ENCODE measurements at places on chromosomes 11 and 22.

DNA sequence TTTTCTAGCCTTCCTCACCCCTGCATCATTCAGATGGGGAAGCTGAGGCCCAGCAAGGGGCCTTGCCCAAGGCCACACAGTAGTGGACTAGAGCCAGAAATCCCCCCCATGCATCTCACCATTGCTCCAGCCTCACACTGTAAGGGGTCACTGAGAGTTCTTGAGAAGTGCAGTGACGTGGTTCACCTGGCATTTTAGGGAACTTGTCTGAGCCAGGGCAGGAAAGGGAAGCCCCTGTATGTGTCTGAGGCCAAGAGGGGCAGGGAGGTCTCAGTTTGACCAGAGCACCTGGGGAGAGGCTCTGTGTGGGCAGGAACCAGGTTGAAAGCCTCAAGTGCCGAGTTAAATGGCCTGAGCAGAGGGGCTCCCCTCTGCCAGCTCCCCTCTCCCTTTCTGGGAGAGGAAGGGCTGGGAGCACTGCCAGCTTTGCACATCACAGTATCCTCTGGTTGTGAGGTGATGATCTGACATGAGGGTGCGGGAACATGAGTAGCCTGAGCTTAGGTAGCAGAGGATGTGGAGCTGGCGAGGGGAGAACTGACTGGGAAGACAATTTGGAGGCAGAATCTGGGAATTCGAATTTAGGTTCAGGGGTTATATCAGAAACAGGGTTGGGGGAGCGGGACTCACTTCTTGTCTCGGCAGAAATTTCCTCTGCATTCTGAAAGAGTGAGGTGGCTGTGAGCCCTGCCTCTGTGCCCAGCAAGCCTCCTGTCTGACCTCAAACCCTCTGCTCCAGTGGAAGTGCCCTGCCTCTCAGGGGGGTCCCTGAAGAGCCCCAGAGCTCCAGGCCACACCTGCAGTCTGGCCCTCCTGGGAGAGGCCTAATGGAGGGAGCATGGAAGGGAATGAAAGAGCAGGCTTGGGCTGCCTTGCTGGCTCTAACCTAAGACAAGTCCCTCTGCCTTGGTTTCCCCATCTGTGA lies 14.6 kb downstream of the ARHGEF17 start:
- no peak for DNase-seq
- peaks cover 11% of the 10 kb centered on the region for H3K4me1 ChIP-seq

DNA sequence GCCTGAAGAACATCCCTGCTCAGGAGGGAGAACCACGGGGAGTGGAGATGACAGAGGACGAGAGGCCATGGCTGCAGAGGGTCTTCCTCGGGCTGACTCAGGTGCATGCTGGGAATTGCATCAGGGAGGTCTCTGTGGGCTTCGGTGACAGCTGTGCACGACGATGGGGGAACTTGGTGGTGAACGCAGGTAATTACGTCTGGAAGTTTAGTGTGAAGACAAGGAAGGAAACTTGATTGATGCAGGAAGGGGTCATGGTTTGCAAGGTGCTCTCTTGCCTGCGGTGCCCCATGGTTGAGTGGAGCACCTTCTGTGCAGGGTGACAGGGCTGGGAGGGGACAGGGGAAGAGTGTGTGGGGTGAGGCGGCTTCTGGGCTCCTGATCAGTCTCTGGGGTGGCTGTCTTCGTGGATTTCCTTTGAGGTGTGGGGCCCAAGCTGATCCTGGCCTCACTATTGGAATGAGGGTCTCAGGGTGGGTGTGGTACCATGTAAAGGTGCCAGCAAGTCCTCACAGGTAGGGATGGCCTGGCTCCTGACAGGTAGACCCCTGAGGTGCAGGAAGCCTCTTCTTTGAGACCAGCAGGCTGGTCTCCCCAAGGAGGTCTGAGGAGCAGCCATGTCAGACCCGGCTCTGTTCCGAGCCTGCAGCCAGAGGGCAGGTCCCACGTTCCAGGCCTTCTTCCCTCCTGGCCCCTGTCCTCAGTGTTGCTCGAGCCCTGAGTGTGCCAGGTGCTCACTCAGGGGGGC lies 1020.1 kb downstream of the TBC1D22A start:
- H3K4me3 ChIP-seq: no peak overlapping the region
- peaks cover 9% of the 10 kb centered on the region for H3K36me3 ChIP-seq
- no peak overlapping the region for H3K27ac ChIP-seq
- no peak for DNase-seq
- no peaks in the 10 kb centered on the region for H3K4me1 ChIP-seq

GRCh38 chr22:32905400-32905799 lies 103.9 kb downstream of the TIMP3 start:
- H3K27ac ChIP-seq: no peak overlapping the region
- no peaks in the 10 kb centered on the region for H3K36me3 ChIP-seq
- DNase-seq: no peak
- H3K4me3 ChIP-seq: no peak overlapping the region

DNA sequence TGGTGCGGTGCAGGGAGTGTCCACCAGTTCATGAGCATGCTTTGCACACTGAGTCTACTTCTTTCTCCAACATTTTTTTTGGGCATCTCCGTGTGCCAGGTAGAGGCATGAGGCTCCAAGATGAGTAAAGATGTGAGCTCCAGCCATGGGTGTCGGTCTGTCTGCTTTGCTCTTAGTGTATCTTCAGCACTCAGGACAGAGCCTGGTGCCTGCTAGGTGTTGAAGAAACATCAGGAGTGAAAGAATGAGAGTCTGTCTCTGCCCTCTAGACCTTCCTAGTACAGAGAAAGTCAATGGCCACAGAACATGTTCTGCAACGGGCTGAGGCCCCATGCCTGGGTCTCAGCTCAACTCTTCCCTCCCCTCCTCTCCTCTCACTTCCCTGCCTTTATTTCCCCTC lies 486.5 kb downstream of the TBC1D22A start:
- no peak for DNase-seq
- H3K27ac ChIP-seq: no peak overlapping the region
- peaks cover 4% of the 10 kb centered on the region for H3K36me3 ChIP-seq

DNA sequence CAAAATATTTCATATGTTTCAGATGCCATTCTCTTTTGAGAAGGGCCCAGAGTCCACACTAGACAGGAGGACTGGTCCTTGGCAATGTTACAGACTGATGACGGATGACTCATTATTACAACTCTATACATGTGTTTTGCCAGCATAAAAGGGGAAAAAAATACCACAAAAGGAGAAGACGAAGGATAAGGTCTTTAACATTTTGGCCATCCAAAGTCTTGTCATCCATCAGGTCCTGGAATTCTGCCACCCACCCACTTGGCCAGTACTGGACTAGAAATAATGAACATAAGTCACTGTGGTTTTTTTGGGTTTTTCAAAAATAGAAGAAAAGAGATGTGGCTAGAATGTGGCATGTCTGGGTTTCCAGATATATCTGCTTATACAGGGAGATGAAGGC lies 57.7 kb upstream of the BDNF start:
- no peaks in the 10 kb centered on the region for H3K4me1 ChIP-seq
- H3K36me3 ChIP-seq: no peaks in the 10 kb centered on the region
- H3K4me3 ChIP-seq: no peak overlapping the region
- no peaks in the 10 kb centered on the region for H3K27me3 ChIP-seq
- no peak overlapping the region for H3K27ac ChIP-seq

DNA sequence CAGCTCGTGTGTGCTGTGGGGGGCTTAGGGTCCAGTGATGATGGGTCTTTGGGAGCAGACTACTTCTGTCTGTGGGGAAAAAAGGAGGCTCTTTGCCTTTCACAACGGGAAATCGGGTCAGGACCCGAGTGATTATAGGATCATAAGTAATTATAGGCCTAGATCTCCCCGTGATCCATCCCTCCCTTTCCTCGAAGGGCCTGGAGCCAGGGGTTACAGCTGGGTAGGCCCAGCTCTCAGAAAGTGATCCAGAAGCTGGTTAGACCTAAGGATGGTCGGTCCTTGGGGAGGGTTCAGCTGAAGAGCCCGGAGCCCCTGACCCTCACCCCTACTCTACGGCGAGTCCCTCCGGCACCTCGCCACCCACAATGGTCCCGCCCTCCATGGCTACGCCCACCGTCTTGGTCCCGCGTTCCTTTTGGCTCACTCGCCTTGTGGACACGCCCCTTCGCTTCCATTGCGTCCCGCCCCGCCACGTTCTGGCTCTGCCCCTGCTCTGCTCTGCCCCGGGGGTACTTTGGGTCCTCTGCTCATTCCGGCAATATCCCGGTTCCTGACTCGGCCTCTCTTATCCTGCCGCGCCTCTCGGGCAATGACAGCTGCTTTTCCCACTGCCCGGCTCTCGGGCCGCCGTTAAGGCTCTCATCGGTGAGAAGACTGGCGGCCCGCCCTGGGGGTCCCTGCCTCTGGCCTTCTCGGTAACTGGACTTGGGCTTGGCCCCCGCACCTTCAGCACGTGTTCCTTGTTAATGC lies 5.0 kb downstream of the IGSF22 start:
- peak overlapping the region; percentile 88 for H3K27ac ChIP-seq
- H3K27me3 ChIP-seq: no peaks in the 10 kb centered on the region
- peaks cover 6% of the 10 kb centered on the region for H3K4me1 ChIP-seq
- peak; percentile 79 for DNase-seq

GRCh38 chr22:40855979-40856512 lies 393 bp downstream of the ST13 start:
- peak; percentile 41 for DNase-seq
- no peaks in the 10 kb centered on the region for H3K27me3 ChIP-seq
- H3K4me1 ChIP-seq: peaks cover 12% of the 10 kb centered on the region
- no peaks in the 10 kb centered on the region for H3K36me3 ChIP-seq

- H3K27me3 ChIP-seq: no peaks in the 10 kb centered on the region
- H3K36me3 ChIP-seq: peaks cover 12% of the 10 kb centered on the region
These were observed 45.1 kb downstream of the TSPAN18 start for GRCh38 chr11:44771841-44772240.

- H3K4me1 ChIP-seq: peaks cover 32% of the 10 kb centered on the region
- no peaks in the 10 kb centered on the region for H3K36me3 ChIP-seq
- no peaks in the 10 kb centered on the region for H3K27me3 ChIP-seq
- DNase-seq: no peak
- peak within 1 kb of the TSS; percentile 46 for H3K27ac ChIP-seq
- peak within 1 kb of the TSS; percentile 90 for H3K4me3 ChIP-seq
These were observed at the start of gene NPTXR for GRCh38 chr22:38843657-38844314. NPTXR (minus strand) TSS chr22:38844028.

DNA sequence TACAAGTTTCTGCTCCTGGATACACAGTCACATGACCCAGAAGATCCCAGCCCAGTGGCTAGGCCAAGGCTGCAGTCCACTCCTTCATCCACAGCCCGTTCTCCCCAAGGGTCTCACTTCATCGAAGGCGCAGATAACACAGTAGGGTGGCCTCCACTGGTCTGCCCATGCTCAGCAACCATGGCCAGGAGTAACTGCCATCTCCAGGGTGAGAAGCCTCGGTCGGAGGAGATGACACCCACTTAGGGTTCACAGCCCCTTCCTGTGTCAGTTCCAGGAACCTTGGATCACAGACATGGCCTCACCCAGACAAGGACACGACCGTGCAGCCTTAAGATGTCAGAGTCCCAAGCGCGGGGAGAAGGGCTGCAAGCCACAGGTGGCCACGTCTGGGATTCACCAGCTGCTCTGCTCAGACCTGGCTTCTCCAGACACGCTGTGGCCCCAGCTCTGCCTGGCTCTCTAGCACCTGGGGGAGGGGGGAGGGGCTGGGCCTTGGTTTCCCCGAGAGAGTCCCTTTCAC lies 2.6 kb downstream of the BET1L start:
- H3K36me3 ChIP-seq: no peaks in the 10 kb centered on the region
- H3K27me3 ChIP-seq: no peaks in the 10 kb centered on the region
- H3K4me3 ChIP-seq: no peak overlapping the region
- peak overlapping the region; percentile 28 for H3K27ac ChIP-seq
- peaks cover 63% of the 10 kb centered on the region for H3K4me1 ChIP-seq
- no peak for DNase-seq

DNA sequence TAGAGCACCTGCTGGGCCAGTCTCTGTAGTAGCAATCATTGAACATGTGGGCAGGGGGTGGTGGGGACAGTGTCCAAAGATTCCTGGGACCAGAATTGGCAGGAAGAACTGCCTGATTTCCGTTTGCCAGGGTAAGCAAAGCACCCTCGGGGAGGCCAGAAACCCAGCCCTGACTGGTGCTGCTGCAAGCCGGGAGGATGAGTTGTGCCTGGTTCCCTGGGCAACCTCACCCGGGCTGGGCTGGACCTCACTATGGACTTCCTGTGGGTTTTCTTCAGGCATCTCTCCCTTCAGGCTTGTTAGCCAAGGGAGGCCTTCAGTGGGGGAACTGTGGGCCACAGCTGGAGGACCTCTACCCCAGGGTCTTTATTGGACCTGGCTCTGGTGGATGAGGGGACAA lies 8.0 kb upstream of the POU2F3 start:
- no peak overlapping the region for H3K4me3 ChIP-seq
- peaks cover 7% of the 10 kb centered on the region for H3K27me3 ChIP-seq
- H3K36me3 ChIP-seq: no peaks in the 10 kb centered on the region
- no peaks in the 10 kb centered on the region for H3K4me1 ChIP-seq

GRCh38 chr11:66957971-66958231 lies 282 bp downstream of the PC start:
- peak overlapping the region; percentile 92 for H3K27ac ChIP-seq
- H3K27me3 ChIP-seq: no peaks in the 10 kb centered on the region
- no peak for DNase-seq
- peaks cover 21% of the 10 kb centered on the region for H3K4me1 ChIP-seq

- no peak overlapping the region for H3K27ac ChIP-seq
- H3K4me3 ChIP-seq: no peak overlapping the region
- H3K36me3 ChIP-seq: no peaks in the 10 kb centered on the region
These were observed 351.9 kb downstream of the DDX10 start for GRCh38 chr11:109016724-109017123.

DNA sequence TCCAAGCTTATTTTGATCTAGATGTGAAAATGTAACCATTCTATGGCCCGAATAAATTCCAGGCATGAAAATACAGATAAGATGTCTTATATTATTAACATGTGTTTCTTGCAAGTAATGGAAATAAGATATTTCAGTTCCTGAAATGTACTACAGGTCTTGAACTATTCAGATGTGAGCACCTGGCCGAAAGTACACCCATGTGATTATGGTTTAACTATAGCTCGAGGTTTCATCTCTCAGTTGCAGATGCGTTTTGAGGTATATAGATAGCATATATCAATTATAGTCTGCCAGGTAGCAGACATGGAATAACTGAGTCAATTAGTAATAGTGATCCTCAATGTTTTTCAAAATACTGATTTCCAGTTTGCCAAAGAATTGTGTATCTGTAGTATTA lies 68.3 kb downstream of the DDIAS start:
- peaks cover 30% of the 10 kb centered on the region for H3K4me1 ChIP-seq
- peak overlapping the region; percentile 13 for H3K27ac ChIP-seq
- H3K4me3 ChIP-seq: peak overlapping the region; percentile 51
- no peaks in the 10 kb centered on the region for H3K36me3 ChIP-seq
- no peaks in the 10 kb centered on the region for H3K27me3 ChIP-seq

- DNase-seq: no peak
- H3K27ac ChIP-seq: no peak overlapping the region
- no peaks in the 10 kb centered on the region for H3K36me3 ChIP-seq
- H3K27me3 ChIP-seq: peaks cover 5% of the 10 kb centered on the region
- H3K4me3 ChIP-seq: no peak overlapping the region
These were observed 404.6 kb upstream of the DDI1 start for GRCh38 chr11:103631841-103632240.

DNA sequence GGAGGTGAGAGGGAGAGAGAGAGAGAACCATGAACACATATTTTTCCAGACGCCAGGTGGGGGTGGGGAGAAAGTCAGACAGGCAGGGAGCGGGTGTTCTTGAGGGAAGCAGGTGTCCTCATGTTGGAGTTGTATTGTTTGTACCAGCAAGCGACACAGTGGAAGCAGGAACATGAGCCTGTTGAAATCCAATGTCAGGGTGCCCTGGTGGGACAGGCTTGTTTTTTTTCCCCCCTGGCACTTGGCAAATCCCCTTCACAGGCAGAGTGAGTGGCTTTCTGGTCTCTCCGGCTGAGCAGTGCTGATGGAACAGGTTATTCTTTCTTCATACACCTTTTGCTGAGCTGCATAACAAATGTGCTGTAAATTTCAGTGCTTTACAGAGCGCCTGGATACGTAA lies 125.6 kb downstream of the GRIK4 start:
- no peaks in the 10 kb centered on the region for H3K36me3 ChIP-seq
- no peak overlapping the region for H3K27ac ChIP-seq
- H3K4me3 ChIP-seq: no peak overlapping the region
- H3K4me1 ChIP-seq: no peaks in the 10 kb centered on the region
- DNase-seq: no peak

Measured in naive thymus-derived CD8-positive, alpha-beta T cell (primary cell).